ENCODE measurements at places on chromosomes 2 and 18.

- H3K4me3 ChIP-seq: no peak overlapping the region
- H3K27me3 ChIP-seq: no peaks in the 10 kb centered on the region
- DNase-seq: no peak
- H3K27ac ChIP-seq: no peak overlapping the region
- peaks cover 6% of the 10 kb centered on the region for H3K4me1 ChIP-seq
These were observed 82.1 kb downstream of the RNF144A start for GRCh38 chr2:6999211-6999877.

DNA sequence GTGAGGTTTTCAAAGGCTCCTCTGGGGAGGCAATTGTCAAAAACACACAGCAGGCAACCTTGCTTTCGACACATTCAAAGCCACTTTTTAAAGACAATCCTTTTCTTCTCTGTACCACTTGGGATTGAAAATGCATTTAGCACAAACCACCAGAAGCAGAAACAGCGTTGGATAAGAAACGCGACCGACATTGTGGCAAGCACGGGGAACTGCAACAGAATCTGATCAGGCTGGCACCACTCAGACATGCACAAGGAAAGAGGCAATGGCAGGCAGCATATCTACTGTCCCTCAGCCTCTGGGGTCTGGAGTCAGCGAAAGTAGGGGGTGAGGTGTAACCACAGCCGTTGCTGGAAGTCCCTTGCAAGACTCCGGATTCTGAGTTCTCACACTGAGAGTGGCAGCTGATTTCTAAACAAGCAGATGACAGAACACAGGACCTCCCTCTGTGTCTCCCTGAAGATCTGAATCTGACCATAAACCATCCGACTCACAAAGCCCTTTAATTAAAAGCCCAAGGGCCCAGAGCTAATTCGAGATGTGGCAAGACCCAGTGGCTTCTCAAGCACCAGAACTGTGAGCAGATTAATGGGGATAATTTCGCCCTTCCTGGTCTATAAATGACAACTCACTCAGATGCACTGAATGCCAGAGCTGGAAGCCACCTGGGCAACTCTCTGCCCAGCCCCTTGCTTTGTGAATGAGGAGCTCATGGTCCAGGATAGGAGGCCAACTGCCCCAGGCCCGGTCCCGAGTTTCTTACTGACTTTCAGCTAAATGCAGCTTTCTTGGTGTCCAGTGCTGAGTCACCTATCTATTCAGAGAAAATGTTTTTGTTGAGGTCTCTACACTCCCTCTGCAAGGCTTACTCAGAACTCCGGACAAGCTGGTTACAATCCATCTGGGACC, 29.6 kb downstream of the CYRIA start:
- no peak for DNase-seq
- H3K27ac ChIP-seq: no peak overlapping the region
- H3K27me3 ChIP-seq: no peaks in the 10 kb centered on the region
- H3K4me1 ChIP-seq: peaks cover 31% of the 10 kb centered on the region
- no peak overlapping the region for H3K4me3 ChIP-seq
- no peaks in the 10 kb centered on the region for H3K36me3 ChIP-seq

GRCh38 chr18:4430836-4431235, 24.3 kb downstream of the DLGAP1 start:
- H3K4me3 ChIP-seq: no peak overlapping the region
- no peak overlapping the region for H3K27ac ChIP-seq
- H3K36me3 ChIP-seq: no peaks in the 10 kb centered on the region
- H3K4me1 ChIP-seq: no peaks in the 10 kb centered on the region

DNA sequence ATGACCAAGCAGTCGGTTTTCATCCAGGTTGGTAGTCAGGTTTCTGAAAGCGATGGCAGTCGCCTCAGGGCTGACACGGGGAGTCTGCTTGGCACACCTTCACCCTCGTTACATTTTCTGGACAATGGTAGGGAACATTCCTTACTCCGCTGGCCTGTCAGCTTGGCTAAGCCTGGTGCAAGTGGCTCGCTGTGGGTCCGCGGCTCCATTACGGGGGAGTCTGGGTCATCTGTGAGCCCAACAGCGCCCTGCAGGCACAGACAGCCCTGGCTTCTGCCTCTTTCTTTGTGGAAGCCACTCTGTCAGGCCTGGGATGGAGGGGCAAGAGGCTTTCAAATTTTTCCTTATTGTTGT, 95.6 kb downstream of the HDAC4 start:
- no peak overlapping the region for H3K4me3 ChIP-seq
- H3K27me3 ChIP-seq: no peaks in the 10 kb centered on the region
- no peaks in the 10 kb centered on the region for H3K36me3 ChIP-seq
- no peak for DNase-seq
- no peak overlapping the region for H3K27ac ChIP-seq
- H3K4me1 ChIP-seq: peaks cover 27% of the 10 kb centered on the region

DNA sequence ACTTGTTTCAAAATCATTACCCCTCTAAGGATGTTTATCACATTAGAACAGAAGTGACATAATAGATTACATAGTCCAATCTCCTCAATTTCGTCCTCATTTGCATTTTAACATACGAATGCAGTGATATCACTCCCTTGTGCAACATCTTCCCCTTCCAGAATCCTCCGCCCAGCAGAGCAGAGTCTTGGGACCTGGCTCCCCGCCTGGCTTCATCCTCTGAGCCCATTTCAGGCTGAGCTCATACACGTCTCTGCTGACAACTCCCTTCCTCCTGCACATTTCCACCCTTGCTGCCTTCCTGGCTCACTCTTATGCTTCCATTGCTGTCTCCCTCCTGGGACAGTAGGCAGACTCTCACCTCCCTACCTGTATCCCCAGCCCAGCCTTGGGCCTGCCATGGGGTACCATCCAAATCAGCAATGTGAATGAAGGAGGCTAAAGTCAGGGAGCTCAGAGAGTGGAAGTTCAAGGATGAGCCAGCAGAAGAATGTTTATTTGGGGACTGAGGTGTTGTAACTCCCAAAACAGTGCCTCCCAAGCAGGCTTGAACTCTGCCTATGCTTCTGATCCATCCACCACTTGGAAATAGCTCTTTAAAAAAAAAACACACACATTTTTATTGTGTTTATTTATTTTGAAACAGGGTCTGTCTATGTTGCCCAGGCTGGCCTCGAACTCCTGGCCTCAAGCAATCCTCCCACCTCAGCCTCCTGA, 165.2 kb downstream of the TMEM200C start:
- H3K4me3 ChIP-seq: no peak overlapping the region
- H3K27ac ChIP-seq: no peak overlapping the region
- no peaks in the 10 kb centered on the region for H3K36me3 ChIP-seq
- no peaks in the 10 kb centered on the region for H3K27me3 ChIP-seq
- DNase-seq: no peak

GRCh38 chr2:212939777-212940531, 211.5 kb downstream of the IKZF2 start:
- H3K4me1 ChIP-seq: peaks cover 14% of the 10 kb centered on the region
- DNase-seq: no peak
- H3K27me3 ChIP-seq: no peaks in the 10 kb centered on the region

Measured in neuronal stem cell (in vitro differentiated cells).